Tibial nerve (tissue), 4 donors: ENCODE measurements at places on chromosomes 7 and 10.

DNA sequence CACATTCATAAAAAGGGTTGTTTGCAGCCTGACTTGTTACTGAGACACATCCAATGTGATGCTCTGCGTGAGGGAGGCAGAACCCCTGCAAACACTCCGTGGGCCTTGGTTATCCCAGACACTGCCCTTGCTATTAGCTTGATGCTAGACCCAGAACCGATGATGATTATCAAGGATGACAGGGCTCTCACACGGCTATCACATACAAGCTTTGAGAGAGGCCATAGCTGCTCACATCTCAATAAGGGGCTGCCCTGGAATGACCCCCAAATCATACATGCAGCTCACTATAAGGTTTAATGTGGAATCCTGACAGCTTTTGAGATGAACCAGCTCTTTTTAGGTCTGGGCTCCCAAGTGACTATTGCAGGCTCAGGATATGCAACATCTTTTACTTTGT is 44.4 kb upstream of the TCERG1L start:
- DNase-seq: no peak

DNA sequence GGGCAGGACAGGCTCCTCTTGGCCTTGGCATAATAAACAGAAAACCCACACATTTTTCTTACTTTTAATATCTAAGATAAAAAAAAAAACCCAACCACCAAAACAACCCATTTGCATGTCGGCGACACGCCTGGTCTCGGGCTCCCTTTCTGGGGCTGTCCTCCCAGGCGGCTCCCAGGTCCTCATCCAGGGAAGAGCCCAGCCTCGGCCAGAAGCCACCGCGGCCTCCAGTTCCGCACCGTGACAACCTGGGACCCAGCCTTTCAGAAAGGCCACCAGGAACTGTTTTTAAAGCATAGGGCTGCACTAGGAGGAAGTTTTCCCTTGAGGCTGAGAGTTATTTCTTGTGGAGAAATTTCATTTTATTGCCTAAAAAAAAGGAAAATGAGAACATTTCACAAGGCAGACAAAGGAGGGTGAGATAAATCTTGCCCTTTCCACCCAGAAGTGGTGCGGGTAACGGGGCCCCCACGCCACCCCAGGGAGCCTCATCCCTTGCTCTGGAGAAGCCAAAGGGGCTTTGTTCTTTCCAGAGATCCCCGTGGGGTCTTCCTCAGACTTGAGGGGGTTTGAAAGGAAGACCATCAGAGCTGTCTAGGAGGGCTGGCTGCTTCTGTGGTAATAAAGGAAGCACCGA is 39.2 kb upstream of the MKRN1 start:
- no peak for DNase-seq

DNA sequence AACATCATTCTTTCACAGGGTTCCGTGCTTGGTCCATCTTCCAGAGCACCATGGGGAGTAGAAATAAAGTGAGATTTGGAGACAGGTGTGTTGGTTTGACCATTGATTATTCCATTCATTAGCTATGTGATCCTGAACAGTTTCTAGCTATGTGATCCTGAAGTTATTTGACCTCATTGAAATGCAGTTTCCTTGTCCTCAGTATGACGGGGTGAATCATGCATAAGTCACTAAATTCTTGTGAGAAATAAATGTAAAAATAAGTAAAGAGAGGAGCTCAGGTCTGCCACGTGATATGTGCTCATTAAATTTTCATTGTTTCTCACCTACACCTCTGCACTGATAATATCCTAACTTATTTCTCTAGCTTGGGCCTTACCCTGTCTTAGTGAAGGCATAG is 34.1 kb upstream of the LHFPL3 start:
- DNase-seq: no peak

DNA sequence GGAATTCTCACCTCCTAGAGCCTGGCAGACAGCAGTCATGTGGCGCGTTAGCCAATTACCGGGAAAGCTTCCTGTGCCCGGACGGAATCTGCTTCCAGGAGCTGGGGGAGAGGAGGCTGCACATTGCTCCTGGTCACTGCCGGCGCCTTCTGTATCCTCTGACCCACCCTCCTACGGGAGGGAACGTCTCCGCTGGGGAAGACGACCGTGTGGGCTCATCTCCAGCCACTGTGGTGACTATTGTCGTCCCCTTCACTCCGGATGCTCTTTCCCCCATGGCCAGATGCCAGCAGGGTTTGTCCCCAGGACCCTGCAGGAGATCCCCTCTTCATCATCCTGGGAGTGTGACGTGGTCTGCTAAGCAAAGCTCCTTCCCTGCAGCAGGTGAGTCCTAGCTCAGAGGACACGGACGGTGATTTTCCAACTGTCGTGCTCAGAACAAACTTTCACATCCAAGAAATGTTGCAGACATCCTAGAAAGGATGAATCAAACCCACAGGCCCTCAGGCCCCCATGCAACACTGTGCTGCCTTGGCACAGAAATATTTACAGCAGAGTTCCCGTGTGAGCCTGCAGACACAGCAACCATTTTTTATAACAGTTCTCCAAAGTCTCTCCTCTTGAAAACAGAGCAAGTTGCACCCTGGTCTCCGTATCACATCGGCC is 29.6 kb upstream of the FAM20C start:
- DNase-seq: no peak

DNA sequence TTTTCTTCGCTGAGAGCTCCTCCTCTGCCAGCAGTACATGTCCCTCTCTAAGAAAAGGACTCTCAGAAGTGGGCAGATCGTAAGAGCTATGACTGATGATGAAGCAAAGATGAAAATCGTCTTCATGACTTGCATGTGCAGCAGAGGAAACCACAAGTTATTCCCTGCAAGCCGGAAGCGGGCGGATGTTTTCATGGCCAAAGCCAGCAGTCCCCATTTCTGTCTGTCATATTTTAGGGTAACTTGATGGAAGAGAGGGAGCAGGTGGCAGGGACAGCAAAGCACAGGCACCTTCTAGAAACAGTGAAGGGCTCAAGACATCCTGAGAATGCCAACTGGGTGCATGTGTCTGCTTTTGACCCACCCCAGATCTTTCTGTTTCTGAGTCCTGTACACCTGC is 19.9 kb downstream of the KLF6 start:
- no peak for DNase-seq

DNA sequence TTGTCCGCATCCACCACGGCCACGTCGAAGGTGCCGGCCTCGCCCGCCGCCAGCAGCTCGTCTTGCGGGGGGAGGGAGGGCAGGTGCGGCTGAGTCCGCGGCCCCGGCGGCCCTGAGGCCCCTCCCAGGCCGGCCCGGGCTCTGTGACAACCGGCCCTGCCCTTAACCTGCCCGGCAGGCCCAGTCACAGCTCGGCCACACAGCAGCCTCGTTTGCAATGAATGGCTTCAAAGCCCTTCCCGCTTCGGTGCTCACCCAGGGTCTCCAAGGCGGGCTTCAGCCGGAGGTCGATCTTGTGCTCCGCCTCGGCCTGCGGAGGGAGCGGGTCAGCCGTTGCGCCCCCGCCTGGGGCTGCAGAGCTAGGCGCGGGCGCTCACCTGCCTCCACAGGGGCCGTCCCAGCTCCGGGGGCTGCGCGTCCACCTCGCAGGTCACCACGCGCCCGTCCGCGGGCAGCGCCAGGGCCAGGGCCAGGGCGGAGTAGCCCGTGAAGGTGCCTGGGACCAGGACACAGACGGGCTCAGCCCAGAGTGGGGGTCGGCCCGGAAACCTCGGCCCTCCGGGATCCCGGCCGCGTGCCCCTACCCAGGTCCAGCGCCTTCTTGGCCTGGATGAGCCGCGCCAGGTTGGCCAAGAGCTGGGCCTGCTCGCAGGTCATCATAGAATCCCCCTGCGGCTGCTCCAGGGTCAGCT is 928 bp downstream of the COMTD1 start:
- DNase-seq: no peak

GRCh38 chr7:2354939-2355704 is 495 bp downstream of the EIF3B start:
- no peak for DNase-seq

DNA sequence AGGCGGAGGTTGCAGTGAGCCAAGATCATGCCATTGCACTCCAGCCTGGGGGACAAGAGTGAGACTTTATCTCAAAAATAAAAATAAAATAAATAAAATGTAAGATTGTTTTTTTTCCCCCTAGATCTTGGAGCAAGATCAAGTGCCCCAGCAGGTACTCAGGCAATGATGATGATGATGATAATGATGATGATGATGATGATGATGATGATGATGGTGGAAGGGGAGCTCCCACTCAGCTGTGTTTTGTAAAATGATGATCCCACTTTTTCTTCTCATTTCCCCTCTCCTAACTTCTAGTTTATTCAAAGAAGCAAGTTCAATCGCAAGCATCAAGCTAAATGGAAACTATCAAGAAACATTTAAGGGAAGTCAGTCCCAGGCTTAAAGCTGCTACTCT is 50.3 kb downstream of the PIK3CG start:
- no peak for DNase-seq

- no peak for DNase-seq
Measured at GRCh38 chr7:80410081-80410480, 101.8 kb downstream of the GNAT3 start.

DNA sequence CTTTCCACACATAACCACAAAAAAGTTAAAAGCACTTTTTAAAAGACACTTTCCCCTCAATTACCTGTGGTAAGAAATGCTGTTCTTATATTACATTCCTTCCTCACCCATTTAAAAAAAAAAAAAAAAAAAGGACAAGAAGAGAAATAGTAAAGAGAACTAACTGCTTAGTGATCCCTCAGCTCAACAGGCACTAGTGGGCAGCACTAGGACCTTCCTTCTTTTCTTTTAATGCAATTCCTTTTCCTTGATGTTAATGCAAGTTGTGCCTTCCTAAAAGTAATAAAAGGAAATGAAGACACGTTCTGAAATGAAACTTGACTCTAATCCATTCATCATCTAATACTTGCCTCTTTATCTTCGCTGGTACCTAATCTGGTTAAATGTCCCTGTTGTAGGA is 189.7 kb downstream of the TCF7L2 start:
- DNase-seq: no peak

- DNase-seq: no peak
Measured at GRCh38 chr7:130361681-130362080, 17.1 kb downstream of the CPA5 start.

DNA sequence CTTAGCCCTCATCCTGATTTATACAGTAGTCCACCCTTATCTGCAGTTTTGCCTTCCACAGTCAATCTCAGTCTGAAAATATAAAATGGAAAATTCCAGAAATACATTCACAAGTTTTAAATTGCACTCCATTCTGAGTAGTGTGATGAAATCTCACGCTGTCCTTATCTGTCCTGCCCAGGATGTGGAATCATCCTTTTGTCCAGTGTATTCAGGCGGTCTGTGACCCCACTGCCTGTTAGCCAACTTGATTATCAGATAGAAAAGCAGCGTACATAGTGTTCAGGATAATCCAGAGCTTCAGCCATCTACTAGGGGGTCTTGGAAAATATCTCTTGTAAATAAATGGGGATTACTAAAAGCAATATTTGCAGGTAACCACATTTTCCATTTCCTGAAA is 146.3 kb downstream of the MALRD1 start:
- DNase-seq: no peak

DNA sequence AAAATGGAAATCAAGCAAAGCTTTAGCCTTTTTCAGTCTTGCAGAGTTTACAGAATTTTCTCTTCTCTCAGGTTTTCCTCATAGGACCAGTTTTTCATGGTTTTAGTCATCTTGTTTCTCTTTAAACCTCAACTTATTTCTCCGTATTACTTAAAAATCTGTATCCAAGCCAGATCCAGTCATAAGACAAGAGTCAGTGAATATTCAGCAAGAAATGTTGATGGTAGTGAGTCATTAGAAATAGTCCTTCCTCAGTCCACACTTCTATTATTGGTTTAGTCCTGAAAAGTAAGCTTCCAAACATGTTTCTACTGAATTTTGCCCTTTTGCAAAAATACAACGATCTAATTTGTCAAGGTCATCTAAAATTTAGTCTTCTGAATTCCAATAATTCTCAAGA is 107.0 kb downstream of the VIM start:
- no peak for DNase-seq

DNA sequence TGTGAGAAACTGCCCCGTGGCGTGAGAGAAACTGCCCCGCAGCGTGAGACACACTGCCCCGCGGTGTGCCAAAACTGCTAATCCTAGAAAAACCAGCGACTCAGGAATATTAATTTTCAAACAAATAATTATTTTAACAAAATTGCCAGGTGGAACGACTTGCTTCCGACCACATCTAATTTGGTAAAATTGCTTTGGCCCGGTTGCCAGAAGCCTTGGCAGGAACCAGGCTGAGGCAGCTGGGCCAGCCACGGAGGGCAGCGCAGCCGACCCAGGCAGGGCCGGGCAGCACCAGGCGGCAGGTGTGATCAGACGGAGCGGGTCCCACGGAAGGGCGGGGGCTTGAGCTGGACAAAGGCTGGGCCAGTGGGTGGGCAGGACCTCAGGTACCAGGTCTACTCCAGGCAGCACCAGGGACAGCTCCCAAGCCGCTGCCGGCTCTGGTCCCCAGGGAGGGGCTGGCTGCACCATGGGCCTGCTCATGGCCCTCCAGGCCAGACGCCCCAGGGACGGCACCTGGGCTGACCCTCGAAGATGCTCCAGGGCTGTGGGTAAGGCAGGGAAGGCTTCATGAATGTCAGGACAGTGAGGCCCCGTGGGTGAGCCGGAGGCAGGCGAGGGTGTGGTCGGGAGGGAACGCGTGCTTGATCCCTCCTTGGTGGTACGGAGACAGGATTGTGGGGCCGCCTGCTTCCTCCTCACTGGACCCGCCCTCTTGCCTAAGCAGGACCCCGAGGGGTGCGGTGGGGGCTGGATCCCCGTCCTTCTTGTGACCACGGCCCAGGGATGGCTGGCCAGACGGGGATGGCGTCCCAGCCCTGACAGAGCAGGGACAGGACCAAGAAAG is 7.7 kb upstream of the ADGRA1 start:
- DNase-seq: no peak

- no peak for DNase-seq
Measured at GRCh38 chr10:78082636-78083035, 49.0 kb downstream of the RPS24 start.

DNA sequence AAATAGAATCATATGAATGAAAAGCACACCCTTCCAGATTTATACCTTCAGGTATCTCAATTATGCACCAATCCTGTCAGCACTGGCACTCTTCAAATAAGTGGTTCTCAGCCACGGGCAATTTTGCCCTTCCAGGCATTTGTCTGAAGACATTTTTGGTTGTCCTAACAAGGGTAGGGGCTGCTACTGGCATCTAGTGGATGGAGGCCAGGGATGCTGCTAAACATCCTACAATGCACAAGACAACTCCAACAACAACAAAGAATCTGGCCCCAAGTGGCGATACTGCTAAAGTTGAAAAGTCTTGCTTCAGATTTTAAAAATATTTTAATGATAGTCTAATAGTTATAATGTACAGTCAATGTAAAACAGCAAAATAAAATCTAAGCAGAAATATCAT is 16.1 kb downstream of the CCDC186 start:
- no peak for DNase-seq

- peak; percentile 40 for DNase-seq
Measured at GRCh38 chr7:141975806-141976523, 2.4 kb upstream of the TAS2R38 start.

DNA sequence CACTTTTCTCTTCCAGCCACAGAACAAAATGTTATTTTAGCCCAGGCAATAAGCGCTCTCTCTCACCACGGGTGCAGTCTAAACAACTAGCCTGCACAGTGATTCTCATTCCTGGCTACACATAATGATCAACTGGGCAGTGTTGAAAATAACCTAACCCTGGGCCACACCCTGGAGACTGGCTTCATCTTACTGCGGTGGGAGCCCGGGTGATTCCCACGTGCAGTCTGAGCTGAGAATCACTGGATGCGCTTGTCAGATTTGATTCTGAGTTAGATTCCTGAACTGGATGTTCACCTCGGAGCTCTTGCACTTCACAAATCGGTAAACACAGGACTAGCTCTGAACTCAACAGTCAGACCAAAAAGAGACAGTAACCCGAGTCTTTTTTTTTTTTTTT is 14.9 kb downstream of the ZC3HAV1 start:
- no peak for DNase-seq
